ENCODE measurements at places on chromosomes 4 and X.

GRCh38 chr4:121185960-121186359 lies 21.8 kb upstream of the TNIP3 start:
- peak overlapping the region; percentile 39 for H3K27ac ChIP-seq
- peaks cover 3% of the 10 kb centered on the region for H3K36me3 ChIP-seq
- peaks cover 58% of the 10 kb centered on the region for H3K4me1 ChIP-seq

DNA sequence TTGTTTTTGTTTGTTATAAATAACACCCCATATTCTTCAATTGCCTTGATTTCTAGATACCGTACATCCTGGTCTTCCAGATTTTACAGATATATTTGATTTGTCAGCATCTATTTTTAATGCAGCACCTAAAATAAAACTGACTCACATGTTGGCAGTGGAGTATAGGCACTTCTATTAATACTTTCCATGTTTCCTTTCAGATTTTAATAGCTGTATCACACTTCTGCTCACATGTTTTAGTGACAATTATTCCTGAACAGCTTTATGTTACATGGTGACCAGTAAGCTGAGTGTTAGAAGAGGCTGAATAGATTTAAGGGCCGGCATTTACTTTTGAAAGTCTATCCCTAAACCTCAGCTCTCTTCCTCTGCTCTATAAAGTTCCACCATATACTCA lies 46.1 kb downstream of the C4orf46 start:
- H3K27ac ChIP-seq = no peak overlapping the region
- no peak for DNase-seq
- no peaks in the 10 kb centered on the region for H3K4me1 ChIP-seq
- H3K27me3 ChIP-seq = peaks cover 14% of the 10 kb centered on the region
- no peaks in the 10 kb centered on the region for H3K36me3 ChIP-seq
- no peak overlapping the region for H3K4me3 ChIP-seq

DNA sequence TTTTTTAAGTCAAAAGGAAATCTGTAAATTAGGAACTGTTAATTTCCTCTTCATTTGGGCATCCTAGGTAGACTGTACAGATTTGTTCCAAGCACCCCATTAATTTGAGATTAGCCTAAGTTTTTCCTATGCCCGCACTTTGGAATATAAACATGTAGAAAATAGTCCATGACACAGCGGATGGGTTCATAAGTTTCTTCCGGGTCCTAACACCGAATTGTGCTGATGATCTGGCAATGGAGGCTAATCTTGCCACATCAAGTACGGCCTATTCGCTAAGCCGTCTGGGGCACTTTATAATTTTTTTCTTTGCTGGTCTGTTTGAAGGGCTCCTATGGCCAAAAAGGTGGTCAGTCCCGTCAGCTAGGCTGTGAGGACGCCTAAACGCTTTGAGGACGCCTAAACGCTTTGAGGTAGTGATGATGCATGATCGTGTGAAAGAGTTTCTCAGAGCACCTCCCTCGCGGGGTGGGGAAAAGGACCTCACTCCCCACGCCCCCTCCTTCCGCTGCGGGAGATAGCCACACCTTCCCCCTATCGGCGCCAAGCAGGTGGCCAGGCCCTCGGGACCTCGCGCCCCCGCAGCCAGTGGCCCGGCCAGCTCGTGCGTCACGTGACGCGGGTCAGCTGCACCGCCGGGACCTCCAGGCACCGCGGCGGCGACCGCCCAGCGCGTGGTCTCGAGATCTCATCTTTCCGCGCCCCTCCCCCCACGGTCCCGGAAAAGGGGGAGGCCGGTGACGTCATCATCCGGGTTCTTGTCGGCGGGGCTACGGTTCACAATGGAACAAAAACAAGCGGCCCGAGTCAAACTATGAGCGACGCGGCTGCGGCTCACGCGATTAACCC lies 977 bp upstream of the USP9X start:
- peak overlapping the region; percentile 98 for H3K27ac ChIP-seq
- DNase-seq = peak; percentile 96
- H3K27me3 ChIP-seq = no peaks in the 10 kb centered on the region
- peak overlapping the region; percentile 89 for H3K4me3 ChIP-seq

- H3K4me3 ChIP-seq = no peak overlapping the region
- no peaks in the 10 kb centered on the region for H3K4me1 ChIP-seq
- H3K27ac ChIP-seq = no peak overlapping the region
- DNase-seq = no peak
Observed at GRCh38 chr4:147910315-147910714, 178.4 kb downstream of the ARHGAP10 start.

DNA sequence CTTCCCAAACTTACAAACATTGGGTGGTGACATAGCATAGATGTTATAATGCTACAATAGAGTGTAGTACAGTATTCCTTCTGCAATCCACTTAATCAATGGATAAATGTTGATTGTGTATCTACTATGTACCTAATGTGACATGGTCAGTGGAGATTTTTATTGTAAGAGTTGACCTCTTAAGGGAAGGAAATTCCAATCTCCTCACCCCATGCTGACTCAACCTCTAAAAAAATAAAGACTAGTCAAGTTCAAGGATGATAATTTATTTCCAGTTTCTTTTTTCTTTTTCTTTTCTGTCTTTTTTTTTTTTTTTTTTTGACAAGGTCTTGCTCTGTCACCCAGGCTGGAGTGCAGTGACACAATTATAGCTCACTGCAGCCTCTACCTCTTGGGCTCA lies 206.5 kb upstream of the STS start:
- no peaks in the 10 kb centered on the region for H3K27me3 ChIP-seq
- no peak overlapping the region for H3K4me3 ChIP-seq
- no peaks in the 10 kb centered on the region for H3K36me3 ChIP-seq
- H3K27ac ChIP-seq = no peak overlapping the region
- no peaks in the 10 kb centered on the region for H3K4me1 ChIP-seq
- no peak for DNase-seq

DNA sequence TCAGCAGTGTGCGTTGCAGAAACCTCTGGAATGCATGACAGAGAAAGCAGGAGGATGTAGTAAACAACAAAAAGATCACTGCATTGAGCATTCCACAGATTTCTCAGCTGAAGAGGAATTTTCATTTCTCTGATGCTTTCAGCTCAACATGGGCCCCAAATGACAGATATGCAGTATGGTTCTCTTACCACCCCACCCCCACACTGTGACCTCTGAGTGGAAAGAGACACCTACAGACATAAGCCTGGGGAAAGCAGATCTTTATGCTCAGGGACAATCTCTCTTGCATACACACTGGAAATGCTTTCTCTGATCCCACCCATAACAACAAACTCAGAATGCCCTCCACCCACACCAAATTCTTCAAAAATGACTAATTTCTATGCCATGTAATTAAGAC lies 983.7 kb upstream of the LCORL start:
- H3K4me3 ChIP-seq = no peak overlapping the region
- H3K4me1 ChIP-seq = no peaks in the 10 kb centered on the region

DNA sequence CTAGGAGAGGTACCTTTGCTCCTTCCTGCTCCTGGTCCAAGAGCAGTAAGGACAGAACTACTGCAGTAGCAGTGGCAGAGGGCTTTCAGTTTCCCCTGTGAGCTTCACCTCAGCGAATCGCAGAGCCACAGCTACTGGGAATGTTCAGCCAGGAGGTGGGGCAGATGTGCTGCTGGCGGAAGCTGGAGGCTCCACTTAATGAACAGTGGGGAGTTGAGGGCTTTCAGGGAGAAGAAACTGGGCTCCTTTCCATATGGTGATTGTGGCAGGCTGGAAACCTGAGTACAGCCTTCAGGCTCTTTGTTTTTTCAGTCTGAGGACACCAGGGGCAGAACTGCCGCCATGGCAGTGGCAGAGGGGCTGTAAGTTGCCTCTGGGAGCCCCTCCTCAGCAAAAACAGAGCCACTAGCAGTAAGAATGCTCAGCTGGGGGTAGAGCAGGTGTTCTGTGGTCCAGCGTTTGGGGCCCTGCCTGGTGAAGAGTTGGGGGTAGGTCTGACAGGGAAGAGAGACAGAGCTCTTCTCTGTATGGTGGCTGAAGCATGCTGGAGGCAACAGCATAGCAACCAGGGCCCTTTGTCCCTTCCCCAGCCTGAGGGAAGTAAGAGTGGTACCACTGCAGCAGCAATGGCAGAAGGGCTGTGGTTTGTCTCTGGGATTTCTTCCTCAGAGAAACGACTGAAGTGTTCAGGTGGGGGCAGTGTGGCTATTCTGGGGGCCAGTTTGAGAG lies 106.0 kb upstream of the GRXCR1 start:
- H3K36me3 ChIP-seq = no peaks in the 10 kb centered on the region
- H3K27ac ChIP-seq = no peak overlapping the region
- peaks cover 1% of the 10 kb centered on the region for H3K27me3 ChIP-seq
- H3K4me3 ChIP-seq = no peak overlapping the region

GRCh38 chrX:47217121-47217851 lies 1.2 kb upstream of the CDK16 start:
- H3K4me3 ChIP-seq = peak overlapping the region; percentile 88
- peaks cover 44% of the 10 kb centered on the region for H3K4me1 ChIP-seq
- H3K36me3 ChIP-seq = peaks cover 31% of the 10 kb centered on the region
- peak; percentile 15 for DNase-seq

DNA sequence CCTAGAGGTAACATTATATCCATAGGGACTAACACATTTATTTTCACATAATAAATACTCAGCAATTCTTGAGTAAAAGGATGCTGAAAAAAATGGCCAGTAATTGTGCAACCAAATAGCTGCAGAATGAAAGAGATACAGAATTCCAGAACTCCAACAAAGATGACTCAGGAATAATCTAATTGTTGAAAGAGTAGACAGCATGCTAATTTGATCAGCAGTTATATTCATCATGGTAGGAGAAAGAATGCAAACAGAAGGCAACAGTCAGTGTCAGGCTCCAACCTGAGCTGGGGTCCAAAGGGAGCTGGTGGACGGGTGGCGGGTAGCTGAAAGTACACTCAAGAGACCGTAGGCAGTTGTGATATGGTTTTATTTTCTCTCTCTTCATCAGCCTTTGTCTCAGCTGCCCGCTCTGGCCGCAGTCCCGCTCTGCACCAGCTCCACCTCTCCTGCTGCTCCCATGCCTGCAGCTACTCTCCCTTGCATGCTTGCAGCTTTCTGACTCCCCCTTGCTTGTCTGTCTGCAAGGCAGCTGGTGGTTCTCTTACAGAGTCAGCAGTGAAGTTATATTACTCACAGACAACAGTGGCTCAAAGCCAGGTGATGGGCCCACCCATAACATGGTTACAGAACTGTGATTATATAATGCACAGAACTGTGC lies 1150.1 kb downstream of the STIM2 start:
- no peaks in the 10 kb centered on the region for H3K4me1 ChIP-seq
- H3K27ac ChIP-seq = no peak overlapping the region
- no peak for DNase-seq
- H3K36me3 ChIP-seq = no peaks in the 10 kb centered on the region
- H3K4me3 ChIP-seq = no peak overlapping the region

- H3K36me3 ChIP-seq = peaks cover 2% of the 10 kb centered on the region
- DNase-seq = no peak
- H3K4me3 ChIP-seq = no peak overlapping the region
- H3K4me1 ChIP-seq = peaks cover 26% of the 10 kb centered on the region
- H3K27me3 ChIP-seq = no peaks in the 10 kb centered on the region
Observed at GRCh38 chr4:86926435-86927086, 8.2 kb upstream of the AFF1 start.

DNA sequence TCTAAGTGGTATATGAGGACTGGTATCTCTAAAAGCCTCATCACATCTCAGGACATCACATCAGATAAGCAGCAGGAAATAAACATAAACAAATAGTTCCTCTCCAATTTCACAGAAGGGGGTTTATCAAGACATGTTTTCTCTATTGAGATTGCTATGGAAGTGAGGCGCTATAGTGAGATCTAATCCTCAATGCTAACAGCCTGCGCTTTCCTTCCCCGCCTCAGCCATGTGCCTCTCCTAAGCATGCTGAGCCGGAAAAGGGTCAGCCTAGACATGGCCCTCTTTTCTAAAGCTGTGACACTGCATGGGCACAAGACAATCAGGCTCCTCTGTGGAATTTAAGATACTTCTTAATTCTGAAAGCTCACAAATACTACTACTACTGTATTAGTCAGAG lies 286.1 kb downstream of the INPP4B start:
- no peak for DNase-seq
- no peaks in the 10 kb centered on the region for H3K27me3 ChIP-seq
- peaks cover 23% of the 10 kb centered on the region for H3K4me1 ChIP-seq
- H3K27ac ChIP-seq = no peak overlapping the region
- H3K36me3 ChIP-seq = no peaks in the 10 kb centered on the region

DNA sequence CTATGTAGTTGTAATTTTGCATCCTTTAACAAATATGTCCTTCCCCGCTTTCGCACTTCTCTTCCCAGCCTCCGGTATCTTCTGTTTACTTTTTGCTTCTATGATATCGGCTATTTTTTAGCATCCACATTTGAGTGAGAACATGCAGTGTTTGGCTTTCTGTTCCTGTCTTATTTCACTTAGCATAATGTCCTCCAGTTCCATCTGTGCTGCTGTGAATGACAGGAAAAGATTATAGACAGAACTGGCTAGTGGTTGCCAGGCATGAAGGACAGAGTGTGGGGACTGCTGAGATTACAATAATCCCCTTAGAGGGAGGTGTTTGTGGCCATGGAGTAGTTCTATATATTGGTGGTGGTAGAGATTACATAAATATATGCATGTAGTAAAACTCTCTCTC lies 588.6 kb downstream of the NLGN4X start:
- no peak for DNase-seq
- H3K27ac ChIP-seq = no peak overlapping the region
- no peaks in the 10 kb centered on the region for H3K4me1 ChIP-seq
- no peaks in the 10 kb centered on the region for H3K27me3 ChIP-seq

DNA sequence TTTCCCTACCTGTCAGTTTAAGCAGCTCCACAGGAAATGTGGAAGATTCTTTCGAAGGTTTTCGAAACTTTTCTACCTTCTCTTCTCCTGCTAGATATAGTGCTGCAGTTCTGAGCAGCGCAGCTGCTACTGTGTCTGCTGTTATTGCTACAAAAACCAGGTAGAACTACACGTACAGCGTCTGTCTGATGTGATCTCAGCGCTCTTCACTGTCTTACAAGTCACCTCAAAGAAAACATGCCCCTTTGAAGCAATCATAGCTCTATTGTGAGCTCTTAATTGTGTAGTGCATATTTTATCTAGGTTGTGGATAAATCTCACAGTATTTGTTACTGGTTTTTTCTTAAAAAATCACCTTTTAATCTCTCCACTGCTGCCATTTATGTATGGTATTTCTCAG lies 147.6 kb upstream of the BMPR1B start:
- no peak overlapping the region for H3K4me3 ChIP-seq
- no peak for DNase-seq
- no peaks in the 10 kb centered on the region for H3K27me3 ChIP-seq
- no peaks in the 10 kb centered on the region for H3K36me3 ChIP-seq

DNA sequence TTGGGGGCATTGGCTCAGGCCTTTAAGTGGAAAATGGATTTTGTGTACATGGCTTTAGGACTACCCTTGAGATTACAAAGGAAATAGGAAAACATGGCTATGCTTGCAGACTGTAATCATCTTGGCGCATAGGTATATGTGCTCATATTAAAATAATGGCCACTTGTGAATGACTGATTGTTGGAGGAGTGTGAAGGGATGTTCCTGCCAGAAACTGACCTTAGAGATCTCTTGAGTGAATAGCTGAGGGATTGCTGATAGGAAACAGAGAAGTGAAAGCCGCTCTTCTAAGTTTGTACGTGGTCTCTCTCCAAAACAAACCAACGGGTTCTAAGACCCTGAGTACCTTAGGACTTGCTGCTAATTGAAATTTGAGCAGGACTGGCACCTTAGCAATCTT lies 186.0 kb downstream of the MGST2 start:
- H3K4me3 ChIP-seq = no peak overlapping the region
- no peak overlapping the region for H3K27ac ChIP-seq
- no peak for DNase-seq
- H3K27me3 ChIP-seq = no peaks in the 10 kb centered on the region
- no peaks in the 10 kb centered on the region for H3K36me3 ChIP-seq
